Activated CD4-positive, alpha-beta memory T cell treated with anti-CD3 and anti-CD28 coated beads for 36 hours (primary cell): ENCODE measurements at places on chromosomes 2 and 18. TPM values are rescaled to one million over a fixed set of nuclear protein-coding genes. Genes with fewer than 3 reads are reported as not detected.

- DNase-seq, result peak; percentile 55
Observed at GRCh38 chr2:23940718-23941620, 706 bp downstream of the UBXN2A start.

The GAREM1 gene
- not detected for total RNA-seq

The SS18 gene
- 51.5 TPM for total RNA-seq

GRCh38 chr2:1606046-1606400 is 138.3 kb downstream of the PXDN start:
- DNase-seq, result no peak

The GMCL1 gene
- total RNA-seq, result 20.6 TPM

The SLC25A12 gene
- 17.0 TPM for total RNA-seq

The FKBP1B gene
- total RNA-seq, result 3.4 TPM

DNA sequence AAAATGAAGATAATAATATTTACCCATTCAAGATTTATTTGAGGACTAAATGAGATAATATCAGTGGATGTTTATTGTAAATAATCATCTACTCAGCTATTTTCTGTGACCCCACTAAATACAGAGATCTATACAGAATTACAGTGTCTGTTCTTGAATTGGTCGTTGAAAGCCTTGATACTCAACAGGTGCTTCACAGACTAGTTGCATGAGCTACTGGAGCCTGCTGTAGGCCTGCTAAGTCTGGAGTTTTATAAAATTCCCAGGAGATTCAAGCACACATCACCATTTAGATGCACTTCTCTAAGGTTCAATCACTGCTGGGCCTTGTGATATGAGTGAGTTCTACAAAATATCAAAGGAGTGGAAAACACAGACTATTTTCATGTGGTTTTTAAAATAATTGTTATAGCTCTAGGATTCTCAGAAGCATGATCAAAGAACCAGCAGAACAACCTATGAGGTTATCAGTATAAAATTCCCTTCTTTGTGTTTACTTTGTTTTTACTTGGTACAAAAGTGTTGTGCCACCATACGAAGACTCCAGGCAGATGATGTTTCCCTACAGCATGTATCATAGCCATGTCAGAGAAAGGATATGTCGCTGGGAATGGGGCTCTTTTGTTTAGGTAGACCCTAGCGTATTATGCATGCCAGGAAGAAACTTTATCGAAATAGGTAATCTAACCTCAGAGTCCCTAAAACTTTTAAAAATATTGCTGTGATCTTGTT is 7.1 kb downstream of the SULT1C4 start:
- DNase-seq, result no peak

The ANKRD36C gene
- 32.4 TPM for total RNA-seq

DNA sequence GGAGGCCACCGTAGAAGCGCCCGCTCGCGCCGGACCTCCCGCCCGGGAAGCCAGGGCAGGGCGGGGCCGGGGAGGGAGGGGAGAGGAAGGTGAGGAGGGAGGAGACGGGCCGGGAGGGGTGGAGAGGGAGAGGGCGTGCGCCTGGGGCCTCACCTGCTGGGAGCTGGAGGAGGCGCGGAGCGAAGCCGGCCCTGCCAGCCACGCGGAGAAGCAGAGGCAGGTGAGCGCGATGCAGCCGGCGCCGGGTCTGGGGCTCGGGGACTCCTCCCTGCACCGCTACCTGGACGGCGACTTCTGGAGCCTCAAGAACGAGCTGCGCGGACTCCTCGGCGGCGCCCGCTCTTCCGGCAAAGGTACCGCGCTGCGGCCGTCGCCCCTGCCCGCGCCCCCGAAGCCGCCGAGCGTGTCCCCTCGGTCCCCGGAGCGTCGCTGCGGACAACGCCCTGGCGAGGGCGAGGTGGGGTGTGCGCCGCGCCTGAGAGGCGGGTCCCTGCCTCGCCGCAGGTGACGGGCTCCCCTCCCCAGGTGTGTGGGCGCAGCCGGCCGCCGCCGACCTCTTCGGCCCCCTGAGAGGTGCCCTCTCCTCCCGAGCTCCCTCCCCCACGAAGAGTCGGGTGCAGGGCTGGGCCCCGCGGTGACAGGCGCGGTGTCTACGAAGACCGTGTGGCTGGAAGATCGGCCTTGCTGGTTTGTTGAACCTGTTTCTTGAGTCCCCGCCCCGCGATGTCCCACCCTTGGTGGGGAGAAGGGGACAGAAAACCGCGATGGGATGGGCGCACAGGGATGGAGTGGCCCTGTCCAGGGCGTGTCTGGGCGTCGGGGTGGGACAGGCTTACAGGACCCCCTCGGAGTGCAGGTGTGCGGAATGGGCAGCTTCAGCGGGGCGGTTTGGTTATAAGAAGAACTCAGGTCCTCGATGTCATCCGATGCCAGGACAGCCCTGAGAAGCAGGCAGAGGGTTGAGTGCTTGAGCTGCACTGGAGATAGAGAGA is at the start of gene ACOXL:
Gene ACOXL (plus strand): TSS at position 152 of the 992 bp plus-strand sequence. CDS start 35,817 bp downstream, outside the sequence.
- no peak for DNase-seq

DNA sequence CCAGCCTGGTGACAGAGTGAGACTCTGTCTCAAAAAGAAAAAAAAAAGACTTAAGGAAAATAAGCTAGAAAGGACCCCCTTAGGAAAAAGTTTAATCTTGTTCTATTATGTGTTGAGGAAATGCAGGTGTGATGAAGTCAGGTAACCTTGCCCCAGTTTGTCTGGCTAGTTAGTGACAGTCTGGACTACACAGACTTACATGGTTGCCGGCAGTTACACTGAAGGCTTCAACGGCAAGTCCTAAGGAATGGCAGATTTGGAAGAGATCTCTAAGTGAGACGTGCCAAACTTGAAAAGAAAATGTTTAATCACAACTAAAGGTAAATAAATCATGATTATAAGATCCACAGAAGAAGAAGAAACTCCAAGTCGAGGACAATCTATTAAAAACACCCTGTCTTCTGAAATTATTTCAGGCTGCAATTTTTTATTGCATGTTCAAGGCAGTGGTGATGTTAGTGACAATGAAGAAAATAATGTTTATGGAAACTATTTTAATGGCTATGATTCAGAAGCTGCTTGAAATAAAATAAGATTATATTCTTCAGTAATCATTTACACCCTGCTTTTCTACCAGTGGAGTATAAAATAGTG is 84.2 kb downstream of the TTC27 start:
- DNase-seq, result no peak

DNA sequence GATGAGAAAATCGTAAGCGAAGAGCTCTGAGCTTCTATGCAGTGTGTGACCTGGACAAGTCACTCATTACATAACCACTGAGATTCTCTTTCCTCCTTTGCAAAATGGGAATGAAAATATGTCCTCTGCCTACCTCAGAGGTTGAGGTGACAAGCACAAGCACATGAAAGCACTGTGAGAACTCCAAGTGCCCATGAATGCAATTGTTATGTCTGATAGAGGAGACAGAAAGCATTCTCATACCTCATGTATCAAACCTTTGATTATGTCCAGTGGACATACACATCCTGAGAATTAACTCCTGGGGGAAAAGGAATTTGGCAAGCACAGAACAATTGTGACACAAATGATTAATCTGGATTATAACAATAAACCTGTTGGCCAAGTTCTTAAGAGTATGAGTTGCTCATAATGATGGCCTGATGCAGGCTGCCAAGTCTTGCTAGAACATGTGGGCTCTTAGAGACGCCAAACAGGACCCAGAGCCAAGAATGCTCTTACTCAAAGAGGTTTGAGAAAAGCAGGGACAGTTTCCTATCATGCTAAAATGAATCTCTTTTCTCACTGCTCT is 8.5 kb upstream of the RMDN2 start:
- no peak for DNase-seq

The CHN1 gene
- total RNA-seq, result 6.2 TPM

DNA sequence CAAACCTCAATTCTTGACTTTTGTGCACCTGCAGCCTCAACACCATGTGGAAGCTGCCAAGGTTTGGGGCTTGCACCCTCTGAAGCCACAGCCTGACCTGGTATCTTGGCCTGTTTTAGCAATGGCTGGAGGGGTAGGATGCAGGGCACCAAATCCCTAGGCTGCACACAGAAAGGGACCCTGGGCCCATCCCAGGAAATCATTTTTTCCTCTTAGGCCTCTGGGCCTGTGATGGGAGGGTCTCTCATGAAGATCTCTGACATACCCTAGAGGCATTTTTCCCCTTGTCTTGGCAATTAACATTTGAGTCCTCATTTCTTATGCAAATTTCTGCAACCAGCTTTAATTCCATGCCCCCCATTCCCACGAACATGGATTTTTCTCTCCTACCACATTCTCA is 10.2 kb downstream of the IL18R1 start:
- no peak for DNase-seq

The TUBB8B gene
- not detected for total RNA-seq

- DNase-seq, result no peak
Observed at GRCh38 chr2:45855374-45855773, 203.9 kb downstream of the PRKCE start.

GRCh38 chr18:48875942-48876511 is 74.7 kb downstream of the SMAD7 start:
- DNase-seq, result no peak

- no peak for DNase-seq
Observed at GRCh38 chr18:59877361-59877760, 22.4 kb upstream of the PMAIP1 start.

DNA sequence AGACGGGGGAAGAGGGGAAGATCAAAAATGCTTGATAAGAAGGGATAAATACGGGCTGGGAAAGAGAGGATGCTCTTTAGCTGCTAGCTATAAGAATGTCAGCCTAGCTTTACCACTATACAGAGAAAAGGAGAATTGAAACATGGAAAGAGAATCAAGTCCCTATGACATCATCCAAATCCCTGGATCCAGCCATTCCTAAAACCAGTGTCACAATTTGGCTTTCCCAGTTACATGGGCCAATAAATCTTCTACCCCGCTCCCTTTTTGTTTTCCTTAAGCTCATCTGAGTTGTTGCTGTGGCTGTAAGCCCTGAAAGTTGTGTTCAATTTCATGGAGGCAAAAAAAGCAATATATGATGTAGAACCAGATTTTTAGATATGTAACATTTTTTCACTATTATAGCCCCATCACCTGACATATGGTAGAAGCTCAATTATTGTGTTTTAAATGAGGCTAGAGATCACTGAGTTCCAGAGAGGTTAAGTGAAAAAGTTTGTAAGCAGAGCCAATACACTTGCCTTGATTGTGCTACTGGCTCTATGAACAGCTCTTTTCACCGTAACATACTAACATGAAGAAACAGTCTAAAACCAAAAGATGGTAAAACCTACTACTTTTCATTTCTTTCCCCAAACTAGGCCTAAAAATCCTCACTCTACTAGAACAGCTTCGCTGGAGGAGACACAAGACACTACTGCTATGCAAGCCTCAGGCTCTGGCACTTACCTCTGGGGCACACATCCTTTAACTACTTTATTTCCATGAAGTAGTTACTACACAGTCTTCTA is 4.3 kb downstream of the HNRNPLL start:
- peak; percentile 39 for DNase-seq

DNA sequence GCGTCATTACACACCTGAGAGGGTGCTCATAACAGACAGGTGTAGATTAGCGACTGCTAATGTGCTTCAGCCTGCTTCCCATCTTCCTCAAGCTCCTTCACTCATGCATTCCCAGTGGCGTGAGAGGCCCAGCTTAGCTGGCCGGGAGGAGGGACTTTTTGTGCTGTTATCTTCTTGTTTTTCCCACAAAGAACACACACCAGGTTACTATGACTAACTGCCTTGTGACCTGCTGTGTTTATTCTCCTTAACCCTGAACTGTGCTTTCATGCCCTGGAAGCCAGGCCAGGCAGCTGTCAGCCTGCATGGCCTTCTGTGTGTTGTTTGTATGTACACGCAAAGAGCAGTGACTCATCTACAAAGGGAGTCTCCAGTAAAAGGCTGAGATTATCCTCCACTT is 143.8 kb downstream of the PIEZO2 start:
- no peak for DNase-seq

GRCh38 chr2:25926984-25927756 is 48.9 kb upstream of the ASXL2 start:
- peak; percentile 45 for DNase-seq

DNA sequence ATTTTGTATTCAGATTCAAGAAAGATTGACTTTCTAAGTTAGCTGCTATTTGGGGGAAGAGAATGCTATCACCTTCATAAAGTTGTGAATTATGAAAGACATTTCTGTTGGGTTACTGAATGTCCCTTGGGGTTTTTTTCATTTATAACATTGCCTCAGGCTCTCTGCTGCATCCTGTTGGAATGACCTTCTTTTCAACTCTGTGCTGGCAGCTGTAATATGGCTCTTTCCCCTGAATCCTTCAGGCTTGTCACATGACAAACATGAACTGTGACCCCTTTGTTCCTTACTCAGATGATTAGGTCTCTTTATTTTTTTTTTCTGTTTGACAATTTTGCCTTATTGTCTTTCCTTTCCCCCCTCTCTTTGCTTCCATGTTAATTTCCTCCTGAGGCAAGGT is 159.8 kb downstream of the TAF4B start:
- DNase-seq, result no peak

DNA sequence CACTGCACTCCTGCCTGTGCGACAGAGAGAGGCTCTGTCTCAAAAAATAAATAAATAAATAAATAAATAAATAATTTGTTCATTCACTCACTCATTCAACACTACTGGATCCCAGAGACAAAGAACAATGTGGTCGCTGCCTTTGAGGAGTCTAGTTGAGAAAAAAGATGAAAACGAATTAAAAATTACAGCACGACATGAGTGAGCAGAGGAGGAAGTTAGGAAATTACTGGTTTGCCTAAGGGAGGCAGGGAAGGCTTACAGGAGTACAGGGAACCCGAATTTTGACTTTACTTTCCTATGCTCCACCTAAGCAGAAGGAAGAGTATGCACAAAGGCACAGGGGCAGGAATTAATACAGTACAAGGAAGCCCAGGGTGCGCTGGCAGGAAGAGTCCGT is 4.2 kb upstream of the KCMF1 start:
- no peak for DNase-seq

- no peak for DNase-seq
Observed at GRCh38 chr18:75051757-75052156, 157.2 kb downstream of the PTGR3 start.

The FOXD4L1 gene
- total RNA-seq, result 0.12 TPM

GRCh38 chr18:25053466-25053865 is 298.5 kb downstream of the ZNF521 start:
- DNase-seq, result no peak

The VPS4B gene
- 41.7 TPM for total RNA-seq

The QPCT gene
- 0.43 TPM for total RNA-seq

DNA sequence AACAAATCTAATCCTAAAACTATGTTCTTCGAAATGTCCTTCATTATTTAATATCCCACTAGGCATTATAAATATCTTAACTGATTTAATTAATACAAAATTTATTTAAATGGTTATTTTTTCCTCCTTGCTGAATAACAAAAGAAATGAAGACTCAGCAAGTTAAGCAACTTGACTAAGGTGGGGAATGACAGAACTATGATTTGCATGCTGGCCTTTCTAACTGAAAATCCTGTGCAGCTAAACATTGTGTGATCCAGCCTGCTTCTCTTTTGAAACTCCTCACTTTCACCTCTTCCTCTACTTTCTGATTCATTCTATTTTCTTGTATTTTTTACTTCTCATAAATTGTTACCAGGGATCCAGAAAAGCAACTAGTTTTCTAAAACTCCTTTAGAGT is 132.0 kb downstream of the CALCRL start:
- no peak for DNase-seq

The ACMSD gene
- not detected for total RNA-seq

DNA sequence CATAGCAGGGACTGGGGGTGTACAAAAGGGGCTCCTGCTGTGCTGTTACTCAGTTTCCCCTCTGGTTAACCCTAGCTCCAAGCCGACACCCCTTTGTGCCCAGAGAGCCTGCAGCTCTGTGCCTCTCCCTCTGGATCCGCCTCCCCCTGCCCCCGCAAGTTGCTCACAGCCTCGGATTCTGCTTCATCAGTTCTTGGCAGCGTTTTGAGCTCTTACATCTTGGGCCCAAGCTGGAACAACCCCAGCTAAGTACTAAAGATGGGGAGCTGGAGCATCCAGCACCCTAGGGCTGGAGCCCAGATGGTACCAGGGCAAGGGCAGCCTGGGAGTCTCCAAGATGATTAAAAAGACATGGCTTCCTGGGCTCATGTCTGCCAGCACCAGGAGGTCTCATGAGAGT is 40.7 kb downstream of the POMC start:
- DNase-seq, result no peak
